Activated T-helper 2 cell treated with anti-CD3 and anti-CD28 coated beads, Interferon-gamma antibody, Interleukin-2, Interleukin-4, amounts not matched to agents 10 μg/mL and 5 μg/mL and 100 μg/mL, durations not matched to agents 14 hours and 24 hours and 36 hours (primary cell): ENCODE measurements at places on chromosomes 6 and 20. TPM values are rescaled to one million over a fixed set of nuclear protein-coding genes. Genes with fewer than 3 reads are reported as not detected.

GRIK2 gene
- total RNA-seq, result not detected in 2 replicates

PBOV1 gene
- total RNA-seq, result not detected in 2 replicates

- H3K36me3 ChIP-seq, result peaks cover 3% of the 10 kb centered on the region
- H3K4me1 ChIP-seq, result peaks cover 35% of the 10 kb centered on the region
- no peak overlapping the region for H3K4me3 ChIP-seq
- H3K27ac ChIP-seq, result no peak overlapping the region
- no peak for DNase-seq
- no peaks in the 10 kb centered on the region for H3K27me3 ChIP-seq
Observed at GRCh38 chr6:159008656-159009288, 8.8 kb upstream of the RSPH3 start.

KCNQ5 gene
- 15.3 and 18.8 TPM in 2 replicates for total RNA-seq

DLGAP4 gene
- total RNA-seq, result 34.7 and 37.4 TPM in 2 replicates

GHRH gene
- not detected in 2 replicates for total RNA-seq

DNA sequence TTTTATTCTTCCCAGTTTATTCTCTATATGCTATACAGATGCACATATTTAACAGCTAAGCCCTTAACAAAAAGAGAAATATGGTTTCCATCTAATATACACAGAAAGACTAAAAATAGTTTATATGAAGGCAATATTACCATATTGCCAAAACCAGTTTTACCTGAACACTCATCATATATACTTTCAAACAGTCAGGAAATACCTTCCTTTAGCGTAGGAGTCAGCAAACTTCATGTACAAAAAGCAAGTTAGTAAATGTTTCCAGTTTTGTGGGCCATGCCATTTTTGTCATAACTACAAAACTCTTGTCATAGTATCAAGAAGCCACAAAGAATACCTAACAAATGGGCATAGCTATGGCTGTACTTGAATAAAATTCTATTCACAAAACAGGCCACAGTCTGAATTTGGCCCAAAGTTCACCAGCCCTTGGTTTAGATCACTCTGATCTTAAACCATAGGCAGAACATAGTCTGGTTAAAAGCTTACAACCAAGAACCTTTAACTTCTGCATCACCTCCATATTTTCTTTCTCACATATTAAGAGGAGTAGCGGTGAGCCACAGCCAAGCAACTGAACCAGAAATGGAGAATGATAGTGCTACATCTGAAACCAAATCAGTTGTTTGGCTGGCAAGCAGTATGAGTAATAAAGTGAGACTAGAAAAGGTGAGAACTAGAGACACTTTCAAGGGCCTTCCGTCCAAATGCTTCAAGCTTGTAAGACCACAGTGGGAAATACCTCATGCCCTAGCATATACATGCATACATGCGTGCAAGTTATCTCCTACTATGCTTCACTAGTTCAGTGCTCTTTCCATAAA, 116.6 kb downstream of the PTPRK start:
- no peak for DNase-seq
- no peaks in the 10 kb centered on the region for H3K27me3 ChIP-seq
- no peaks in the 10 kb centered on the region for H3K36me3 ChIP-seq
